ENCODE measurements at places on chromosomes 1 and 21.

DNA sequence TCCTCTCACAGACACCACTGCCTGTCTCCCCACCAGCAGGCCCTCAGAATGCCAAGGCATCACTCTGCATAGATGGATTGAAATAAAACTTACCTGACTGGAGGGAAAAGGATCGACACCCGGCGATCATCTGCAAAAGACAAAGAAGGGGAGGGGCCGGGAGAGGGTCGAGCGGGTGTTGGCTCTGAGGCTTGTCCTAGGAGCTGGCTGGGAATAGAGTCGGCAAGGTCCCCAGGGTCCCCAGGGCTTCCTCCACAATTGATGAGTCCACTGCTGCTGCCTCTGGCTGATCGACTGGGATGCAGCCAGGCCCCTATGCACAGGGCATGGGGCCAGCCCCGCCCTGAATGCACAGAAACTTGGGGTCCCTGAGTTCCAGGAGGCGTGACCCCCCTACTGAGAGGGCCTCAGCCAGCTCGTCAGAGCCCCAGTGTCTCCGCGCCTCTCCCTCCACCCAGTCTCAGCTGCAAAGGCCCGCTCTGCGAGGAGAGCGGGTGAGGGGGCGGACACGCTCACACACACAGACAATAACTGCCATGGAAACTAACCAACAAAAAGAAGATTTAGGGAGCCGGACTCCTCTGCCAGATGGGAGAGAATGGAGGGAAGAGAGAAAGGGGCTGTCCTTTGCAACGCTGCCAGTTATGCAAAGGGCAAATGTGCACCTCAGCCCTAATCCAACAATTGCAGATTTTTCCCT is at the start of gene KLHDC8A:
Gene KLHDC8A, minus strand, starts transcription at position 483 of the 700 bp plus-strand sequence. CDS start 13,318 bp downstream, outside the sequence.
- DNase-seq: no peak

GRCh38 chr1:208510192-208510952 is 266.2 kb upstream of the PLXNA2 start:
- DNase-seq: no peak

DNA sequence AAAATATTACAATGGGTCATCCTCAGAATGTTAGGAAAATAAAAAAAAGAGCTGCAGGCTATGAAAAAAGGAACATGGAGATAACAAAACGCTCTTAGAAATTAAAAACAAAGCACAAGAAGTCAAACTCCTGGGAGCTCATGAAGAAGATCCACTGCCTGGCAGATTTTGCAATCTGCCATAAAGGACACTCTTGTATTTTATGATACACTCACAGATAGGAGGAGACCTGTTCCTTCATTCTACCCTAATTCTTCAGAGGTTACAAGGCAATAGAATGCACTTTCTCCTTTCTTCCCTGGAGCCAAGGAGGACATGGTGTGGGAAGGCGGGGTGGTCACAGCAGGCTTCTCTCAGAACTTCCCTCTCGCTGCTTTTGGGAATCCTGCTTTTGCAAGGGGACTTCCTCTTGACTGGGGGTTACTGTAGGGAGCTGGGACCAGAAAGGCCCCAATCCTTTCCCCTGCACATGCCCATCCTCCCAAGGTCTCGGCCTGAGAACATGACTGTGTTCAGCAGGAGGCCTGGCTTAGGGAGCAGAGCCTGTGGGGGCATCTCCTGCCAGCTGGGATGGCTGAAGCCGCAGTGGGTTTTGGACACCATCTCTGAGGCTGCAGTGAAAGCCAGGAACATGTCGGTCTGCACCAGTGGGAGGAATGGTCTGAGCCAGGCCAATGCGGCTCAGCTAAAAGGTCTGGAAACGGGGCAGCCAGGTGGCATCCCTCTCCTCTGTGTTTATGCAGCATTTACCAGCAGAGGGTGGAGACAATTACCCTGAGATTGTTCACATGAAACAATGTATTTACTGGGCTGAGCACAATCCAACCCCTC is 44.8 kb downstream of the GPR161 start:
- no peak for DNase-seq

DNA sequence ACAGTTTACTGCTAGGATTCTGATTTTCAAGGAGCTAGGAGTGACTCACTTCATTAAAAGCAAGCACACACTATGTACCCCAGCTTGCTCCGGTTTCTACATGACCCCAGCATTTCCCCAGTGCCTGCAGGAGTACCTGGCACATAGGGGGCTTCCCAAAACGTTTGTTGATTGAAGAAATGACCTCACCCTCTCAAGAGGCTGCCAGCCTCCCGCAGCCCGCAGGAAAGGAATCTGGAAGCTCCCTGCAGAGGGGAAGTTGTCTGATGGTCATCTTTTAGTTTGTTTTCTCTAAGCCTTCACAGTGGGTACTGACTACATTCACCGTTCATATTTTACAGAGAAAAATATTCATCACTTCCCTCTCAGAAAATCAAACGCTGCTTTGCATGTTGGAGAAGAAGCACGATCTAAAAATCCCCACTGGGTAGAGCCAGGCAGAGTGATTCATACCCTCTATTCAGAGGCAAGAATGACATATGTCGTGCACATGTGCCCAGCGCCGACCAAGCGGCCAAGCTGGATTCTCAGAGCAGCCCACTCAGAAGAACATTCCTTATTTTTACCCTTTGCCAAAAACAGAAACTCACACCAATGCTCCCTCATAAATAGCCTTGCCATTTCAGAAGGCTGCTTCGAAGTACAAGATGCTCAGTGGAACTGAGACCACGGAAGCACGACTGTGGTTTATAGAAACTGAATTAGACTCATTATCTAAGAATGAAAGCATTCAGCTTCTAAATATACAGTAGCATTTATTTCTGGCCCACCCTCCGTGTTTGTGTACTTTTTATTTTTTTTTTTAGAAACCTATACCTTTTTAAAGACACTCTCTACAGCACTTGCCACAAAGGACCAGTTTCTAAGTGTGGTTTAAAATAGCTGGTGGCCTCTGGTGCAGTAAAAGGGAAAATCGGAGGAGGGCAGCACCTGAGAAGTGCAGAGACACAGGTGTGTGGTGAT is 143.2 kb downstream of the MIS18A start:
- no peak for DNase-seq

DNA sequence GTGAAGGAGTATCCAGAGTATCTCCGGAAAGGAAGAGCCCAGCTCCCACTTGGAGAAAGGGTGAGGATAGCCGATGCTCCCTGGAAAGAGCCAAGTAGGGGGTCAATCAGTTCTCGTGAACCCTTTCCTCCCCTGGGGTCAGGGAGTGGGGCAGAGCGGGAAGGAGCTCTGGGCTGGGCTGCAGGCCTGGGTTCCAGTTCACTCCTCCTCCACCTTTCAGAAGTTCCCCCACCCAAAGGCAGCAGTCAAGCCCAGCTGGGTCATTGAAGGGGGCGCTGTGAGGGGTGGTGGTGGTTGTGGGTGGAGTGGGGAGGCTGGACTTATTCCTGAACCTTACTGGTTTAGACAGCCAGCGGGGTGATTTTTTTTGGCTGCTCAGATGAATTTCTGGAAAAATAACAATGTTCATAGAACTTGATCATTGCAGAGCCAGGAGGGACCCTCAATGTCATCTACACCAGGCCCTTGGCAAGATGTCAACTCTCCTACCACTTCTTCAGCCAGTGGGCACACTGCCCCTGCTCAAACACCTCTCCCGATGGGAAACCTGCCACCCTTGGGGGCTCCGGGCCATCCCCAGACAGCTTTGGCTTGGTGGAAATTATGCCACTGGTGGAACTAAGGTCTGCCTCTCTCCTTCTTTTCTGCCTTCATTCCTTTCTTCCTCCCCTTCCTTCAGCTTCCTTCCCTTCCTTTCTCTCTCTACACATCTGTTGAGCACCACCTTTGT is 235.8 kb downstream of the TRABD2B start:
- no peak for DNase-seq

Data from SHP77 (cell line).